Immature natural killer cell (primary cell): ENCODE measurements at places on chromosomes 6 and 20.

DNA sequence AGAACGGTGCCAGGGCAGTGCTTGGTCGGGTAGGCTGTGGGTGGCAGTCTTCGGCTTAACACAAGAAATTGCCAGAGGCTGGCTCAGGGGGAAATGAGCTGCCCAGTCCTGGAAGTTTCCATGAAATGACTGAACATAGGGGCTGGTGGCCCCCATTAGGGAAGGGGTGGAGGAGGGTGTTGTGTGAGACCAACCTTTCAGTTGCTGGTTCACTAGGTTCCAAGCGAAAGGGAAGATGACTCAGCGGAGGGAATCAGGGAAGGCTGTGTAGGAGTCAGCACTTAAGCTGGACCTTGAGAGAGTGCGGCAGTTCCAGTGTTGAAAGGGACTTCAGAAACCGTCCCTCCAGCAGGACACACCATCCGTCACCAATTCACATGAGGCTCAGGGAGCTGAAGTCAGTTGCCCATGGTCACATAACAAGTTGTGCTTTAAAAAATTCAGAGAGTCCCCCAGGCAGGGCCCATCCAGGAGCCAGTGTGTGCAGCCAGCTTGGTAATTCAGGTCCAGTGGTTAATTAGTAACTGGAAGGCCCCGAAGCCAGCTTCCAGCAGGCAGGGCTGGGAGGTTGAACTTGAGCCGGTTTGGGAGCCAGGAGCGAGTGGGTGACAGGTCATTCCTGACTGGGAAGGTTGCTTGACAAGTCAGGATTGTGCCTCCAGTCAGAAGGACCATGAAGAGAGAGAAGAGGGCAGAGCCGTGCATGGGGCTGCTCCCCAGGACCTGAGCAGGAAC, at the start of gene SGK2:
Gene SGK2, plus strand, starts transcription at position 616 of the 735 bp plus-strand sequence. CDS start 7,469 bp downstream, outside the sequence.
- DNase-seq: no peak

- peak; percentile 25 for DNase-seq
Measured at GRCh38 chr6:43977404-43978111, 149.7 kb downstream of the MRPL14 start.

GRCh38 chr6:73746787-73747186, 50.8 kb downstream of the CD109 start:
- no peak for DNase-seq

- DNase-seq: no peak
Measured at GRCh38 chr20:977021-977420, 25.1 kb downstream of the RSPO4 start.

DNA sequence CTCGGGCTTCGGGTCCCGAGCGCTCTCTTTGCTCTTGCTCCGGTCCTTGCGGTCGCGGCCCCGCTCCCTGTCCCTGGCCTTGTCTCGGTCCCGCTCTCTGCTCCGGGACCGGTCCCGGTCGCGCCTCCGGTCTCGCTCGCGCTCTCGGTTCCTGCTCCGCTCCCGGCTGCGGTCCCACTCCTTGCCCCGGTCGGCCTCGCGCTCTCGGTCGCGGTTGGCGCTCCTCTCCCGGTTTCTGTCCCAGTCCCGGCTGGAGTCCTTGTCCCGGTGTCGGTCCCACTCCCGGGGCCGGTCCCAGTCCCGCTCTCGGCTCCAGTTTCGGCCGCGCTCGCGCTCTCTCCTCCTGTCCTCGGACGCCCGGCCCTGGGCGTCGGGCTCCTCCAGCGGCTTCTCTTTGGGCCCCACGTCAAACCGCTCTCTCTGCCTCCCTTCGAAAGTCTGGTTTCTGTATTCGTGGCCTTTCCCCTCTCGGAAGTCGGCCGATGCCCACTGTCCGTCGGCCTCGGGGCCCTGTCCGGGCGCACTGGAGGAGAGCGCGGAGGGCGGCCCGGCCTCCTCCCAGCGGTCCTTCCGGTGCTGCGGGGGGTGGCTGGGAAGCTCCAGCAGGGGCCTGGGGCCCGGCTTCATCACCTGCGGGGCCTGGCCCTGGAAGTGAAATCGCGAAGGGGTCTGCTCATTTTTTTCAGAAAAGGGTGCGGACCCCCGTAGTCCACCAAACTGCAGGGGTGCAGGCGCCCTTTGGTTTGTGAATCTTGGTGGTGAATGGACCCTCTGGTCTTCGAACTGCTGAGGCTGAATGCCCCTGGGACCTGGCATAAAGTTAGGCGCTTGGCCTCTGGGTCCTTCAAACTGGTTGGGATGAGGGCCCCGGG, 17.9 kb upstream of the TCFL5 start:
- no peak for DNase-seq

DNA sequence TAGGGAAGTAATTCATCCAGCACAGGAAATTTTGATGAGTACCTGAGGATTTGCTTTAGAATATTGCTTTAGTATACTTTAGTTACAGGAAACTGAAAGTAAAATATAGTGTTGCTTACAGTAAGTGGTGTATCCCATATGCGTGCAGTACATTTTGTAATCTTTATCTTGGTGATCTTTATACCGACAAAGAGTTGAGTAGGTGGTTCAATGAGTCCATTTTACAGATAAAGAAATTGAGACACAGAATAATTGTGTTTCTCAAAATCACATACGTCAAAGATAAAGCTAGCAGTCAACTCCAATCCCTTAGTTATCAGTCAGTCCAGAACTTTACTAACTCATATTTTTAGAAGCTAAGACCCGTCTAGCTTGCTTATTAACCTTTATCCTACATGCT, 65.8 kb upstream of the E2F3 start:
- peak; percentile 6 for DNase-seq

GRCh38 chr20:10861090-10861489, 187.3 kb upstream of the JAG1 start:
- DNase-seq: no peak

DNA sequence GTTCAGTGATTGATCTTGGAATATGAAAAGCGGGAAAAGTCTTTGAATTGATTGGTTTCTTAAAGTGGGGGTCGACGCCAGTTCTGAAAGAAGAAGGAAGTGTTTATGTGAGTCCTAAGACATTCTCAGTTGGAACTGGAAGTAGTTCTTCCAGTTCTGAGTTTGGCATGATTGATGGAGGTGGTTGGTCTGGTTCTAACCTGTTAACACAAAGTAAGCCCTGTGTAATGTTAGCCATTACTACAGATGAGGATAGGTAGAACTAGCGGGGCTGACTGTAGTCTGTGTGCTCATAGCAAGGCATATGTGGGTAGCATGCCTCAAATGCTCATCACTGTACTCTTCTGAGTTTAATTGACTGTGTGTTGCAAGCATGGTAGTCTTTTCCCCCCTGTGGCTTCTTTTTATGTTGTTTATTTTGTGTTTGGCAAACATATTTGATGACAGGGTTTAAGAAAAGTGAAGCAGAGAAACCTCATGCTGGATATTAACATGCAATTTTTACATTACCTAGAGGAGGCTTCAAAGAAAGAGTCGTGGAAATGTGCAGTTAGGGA, 24.9 kb downstream of the CITED2 start:
- no peak for DNase-seq

GRCh38 chr20:1867495-1868260, 27.5 kb upstream of the SIRPA start:
- no peak for DNase-seq

GRCh38 chr6:144606083-144606482, 320.9 kb downstream of the UTRN start:
- no peak for DNase-seq

DNA sequence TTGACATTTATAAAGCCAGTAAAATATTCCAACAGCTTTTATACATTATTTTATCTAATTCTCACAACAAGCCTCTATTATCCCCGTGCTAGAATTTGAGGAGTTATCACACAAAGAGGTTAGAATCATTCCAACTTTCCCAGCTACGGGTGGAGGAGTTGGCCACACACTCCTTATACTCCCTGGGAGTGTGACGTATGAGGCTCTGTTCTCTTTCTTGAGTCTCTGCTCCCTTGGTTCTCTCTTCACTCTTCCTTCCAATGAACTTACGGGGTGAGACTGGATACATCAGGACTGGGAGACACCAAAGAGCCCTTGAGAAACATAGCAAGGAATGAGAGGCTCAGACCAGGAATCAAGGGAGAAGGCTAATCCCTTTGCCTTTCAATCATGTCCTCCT, 185.6 kb upstream of the TAB2 start:
- no peak for DNase-seq

GRCh38 chr20:60888771-60889170, 363.3 kb upstream of the CDH4 start:
- DNase-seq: no peak

DNA sequence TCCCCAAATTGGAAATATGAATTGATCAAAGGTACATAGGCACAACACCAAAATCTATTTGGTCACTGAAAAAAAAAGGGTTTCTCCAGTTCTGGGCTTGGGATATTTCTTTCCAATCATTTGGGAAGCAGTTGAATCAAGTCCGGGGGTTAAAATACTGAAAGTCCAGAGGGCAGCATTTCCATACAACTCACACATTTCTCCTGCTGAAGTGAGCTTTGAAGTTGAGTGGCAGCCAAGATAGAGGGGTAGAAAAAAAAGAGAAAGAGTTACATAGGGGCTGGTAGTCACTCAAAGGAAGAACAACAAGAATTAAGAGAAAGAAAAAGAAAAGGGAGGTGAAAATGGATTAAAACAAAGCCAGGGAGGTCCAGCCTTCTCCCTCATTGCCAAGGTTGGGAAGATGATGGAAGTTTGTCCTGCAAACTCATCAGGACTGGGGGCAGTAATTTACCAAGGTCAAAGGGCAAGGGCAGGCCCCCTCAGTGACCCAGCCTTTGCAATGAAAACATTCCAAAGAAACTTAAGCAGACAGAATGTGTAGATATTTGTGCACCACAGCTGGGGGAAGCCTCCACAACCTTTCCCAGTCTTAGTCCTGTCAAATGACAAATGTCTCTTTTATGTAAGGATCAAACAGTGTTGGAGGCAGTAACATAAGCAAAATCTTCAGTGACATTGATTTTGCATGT, 525.3 kb upstream of the JARID2 start:
- DNase-seq: no peak

- no peak for DNase-seq
Measured at GRCh38 chr6:122953766-122954165, 42.3 kb upstream of the CLVS2 start.

DNA sequence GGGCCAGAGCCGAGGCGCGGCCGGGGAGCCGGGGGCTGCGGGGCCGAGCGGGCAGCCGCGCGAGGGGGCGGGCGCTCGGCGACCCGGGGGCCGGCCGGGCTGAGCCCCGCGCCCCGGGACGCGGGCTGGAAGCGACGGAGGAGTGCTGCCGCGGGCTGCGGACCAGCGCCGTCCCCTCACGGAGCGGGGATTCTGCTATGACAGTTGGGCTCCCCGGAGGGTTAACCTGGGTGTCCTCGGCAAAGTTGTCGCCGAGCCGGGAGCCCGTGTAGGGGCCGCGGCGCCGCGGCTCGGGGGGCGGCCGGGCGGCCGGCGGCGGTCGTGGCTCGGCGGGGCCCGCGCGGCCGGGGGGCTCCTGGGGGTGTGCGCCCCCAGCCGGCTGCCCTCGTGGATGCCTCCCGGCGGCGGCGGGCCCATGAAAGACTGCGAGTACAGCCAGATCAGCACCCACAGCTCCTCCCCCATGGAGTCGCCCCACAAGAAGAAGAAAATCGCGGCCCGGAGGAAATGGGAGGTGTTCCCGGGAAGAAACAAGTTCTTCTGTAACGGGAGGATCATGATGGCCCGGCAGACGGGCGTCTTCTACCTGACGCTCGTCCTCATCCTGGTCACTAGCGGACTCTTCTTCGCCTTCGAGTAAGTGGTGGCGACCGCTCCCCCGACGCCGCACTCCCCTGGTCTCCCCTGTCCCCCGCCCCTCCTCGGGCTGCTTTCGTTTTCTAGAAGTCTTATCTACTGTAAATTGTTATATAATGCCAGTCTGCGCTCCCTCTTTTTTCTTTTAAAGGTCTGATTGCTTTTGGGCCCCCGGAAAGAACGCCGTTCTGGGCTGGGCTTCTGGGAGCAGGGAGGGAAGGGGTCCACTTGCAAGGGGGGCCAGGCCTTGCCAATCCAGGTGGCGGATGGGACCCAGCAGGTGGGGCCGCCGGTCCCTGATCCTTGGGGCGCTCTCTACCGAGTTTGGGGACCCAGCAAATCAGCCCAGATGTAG, 936 bp downstream of the ZDHHC14 start:
- DNase-seq: peak; percentile 58

DNA sequence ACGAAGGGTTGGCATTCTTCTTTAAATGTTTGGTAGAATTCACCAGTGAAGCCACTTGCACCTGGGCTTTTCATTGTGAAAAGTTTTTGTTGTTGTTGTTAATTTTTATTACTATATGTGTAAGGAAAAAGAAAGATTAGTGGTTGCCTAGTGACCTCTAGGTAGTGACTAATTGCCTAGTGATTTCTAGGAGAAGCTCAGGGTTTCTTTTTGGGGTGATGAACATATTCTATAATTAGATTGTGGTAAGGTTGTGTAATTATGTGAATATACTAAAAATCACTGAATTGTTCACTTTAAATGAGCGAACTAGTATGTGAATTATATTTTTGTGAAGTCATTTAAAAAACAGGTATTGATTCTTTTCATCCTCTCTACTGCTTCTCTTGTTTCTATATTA, 123.8 kb upstream of the TMEM170B start:
- DNase-seq: no peak

GRCh38 chr20:20489054-20489453, 121.2 kb downstream of the INSM1 start:
- DNase-seq: no peak

- DNase-seq: no peak
Measured at GRCh38 chr6:109348226-109348625, 34.0 kb downstream of the CD164 start.

- no peak for DNase-seq
Measured at GRCh38 chr6:45690846-45691245, 313.1 kb upstream of the SUPT3H start.

DNA sequence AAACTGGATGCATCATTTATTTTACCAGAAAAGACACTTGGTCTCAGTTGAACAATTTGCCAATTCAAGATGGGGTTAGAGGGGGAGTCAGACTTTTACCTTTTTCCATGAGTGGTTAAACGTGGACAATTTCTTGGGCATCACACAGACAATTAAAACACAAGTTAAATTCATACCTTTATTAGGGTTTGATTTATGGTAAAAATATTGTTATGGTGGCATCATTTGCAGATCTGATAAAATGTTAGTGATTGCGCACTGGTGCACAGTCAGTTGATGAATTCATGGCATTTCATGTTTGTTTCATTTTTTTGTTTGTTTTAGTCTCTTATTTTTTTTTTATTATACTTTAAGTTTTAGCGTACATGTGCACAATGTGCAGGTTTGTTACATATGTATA, 399.9 kb downstream of the DOK5 start:
- no peak for DNase-seq

DNA sequence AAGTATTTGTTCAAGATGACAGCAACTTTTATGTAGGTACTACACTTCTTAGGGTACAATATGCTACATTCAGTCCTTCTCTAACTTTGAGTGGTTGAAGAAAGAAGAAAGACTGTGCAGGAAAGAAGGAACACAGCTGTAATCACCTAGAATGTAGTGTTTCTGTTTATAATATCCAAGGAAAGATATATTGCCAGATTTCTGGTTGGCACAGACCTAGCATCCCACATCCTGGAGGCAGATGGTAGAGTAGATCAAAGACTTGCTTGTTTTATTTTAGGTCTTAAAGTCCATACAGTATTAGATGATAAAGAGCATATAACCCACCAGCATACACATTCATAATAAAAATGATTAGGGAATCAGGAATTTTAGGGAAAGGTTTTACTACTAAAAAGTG, 13.3 kb upstream of the FABP7 start:
- DNase-seq: no peak

- no peak for DNase-seq
Measured at GRCh38 chr20:44209686-44210405, 725 bp downstream of the OSER1 start.

- DNase-seq: no peak
Measured at GRCh38 chr6:21181866-21182265, 411.7 kb upstream of the SOX4 start.
